NCI-H1417 treated with DMSO at 0.1 percent for 48 hours (cell line): ENCODE measurements at places on chromosomes 5 and 9.

DNA sequence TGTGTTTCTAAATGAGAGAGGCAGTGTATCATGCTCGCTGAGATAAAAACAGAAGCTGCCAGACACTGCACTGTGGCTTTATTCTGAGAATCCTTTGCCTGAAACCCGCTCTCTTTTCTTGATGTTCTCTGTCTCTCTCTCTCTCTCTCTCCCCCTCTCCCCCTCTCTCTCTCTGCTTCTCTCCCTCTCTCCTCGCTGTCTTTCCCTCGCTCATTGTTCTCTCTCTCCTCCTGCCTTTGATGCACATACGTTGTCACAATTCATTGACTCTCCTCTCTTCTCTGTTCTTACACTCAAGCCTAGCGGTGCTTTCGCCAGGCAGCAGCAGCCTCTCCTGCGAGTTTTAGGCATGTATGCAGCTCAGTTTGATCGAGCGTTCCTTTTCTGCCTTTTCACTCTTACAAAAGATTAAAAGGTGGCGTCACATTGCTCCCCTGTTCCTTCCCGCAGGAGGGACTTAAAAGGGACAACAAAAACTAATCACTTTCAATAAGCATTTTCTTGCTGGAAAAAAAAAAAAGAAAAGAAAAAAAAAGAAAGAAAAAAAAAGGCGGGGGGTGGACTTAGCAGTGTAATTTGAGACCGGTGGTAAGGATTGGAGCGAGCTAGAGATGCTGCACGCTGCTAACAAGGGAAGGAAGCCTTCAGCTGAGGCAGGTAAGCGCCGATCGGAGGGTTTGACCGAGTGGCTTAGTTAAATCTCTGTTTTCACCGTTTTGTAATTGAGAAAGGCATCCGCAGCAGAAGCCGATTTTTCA, 717.9 kb upstream of the WWC1 start:
- DNase-seq = no peak

- no peak for DNase-seq
These were observed 42.8 kb downstream of the PPP1R2B start for GRCh38 chr5:156892864-156893263.

GRCh38 chr5:38608874-38609273, 52.4 kb upstream of the LIFR start:
- no peak for DNase-seq

- no peak for DNase-seq
These were observed 176.1 kb downstream of the PCSK1 start for GRCh38 chr5:96256795-96257470.

DNA sequence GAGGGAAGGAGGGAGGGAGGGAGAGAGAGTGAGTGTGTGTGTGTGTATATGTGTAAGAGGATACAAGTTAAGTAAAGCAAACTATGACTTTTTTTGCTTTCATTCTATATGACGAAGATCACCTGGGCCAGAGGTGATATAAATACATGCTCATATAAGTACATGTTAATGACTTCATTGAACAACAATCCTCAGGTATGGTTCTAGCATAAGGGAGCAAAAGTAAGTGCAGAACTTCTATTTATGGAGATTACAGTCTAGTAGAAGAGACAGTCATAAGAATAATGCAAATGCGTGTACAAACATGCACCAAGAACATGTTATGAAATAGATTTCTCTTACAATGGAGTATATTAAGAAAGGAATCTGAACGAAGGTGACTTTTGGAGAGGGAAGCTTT, 1804.0 kb downstream of the MAT2B start:
- DNase-seq = no peak

DNA sequence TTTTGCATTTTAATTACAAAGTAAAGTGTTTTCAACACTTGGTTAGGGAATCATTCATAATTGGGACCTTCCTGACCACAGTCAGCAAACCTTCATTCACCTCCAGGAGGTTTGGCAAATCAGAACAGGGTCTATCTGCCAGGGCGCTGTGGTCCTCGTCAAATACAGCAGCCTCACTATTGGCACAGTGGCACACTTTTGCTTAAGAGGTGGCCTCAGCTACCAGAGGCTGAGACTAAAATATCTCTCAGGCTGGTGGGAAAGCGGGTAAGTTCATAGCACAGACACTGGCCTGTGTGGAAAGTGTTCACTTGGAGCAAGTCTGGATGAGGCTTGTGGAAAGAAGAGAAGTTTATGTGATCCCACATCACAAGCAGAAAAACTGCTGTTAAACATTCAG, 268.6 kb upstream of the DAPK1 start:
- DNase-seq = no peak

- peak; percentile 82 for DNase-seq
These were observed 187.0 kb downstream of the CARTPT start for GRCh38 chr5:71905834-71906711.

DNA sequence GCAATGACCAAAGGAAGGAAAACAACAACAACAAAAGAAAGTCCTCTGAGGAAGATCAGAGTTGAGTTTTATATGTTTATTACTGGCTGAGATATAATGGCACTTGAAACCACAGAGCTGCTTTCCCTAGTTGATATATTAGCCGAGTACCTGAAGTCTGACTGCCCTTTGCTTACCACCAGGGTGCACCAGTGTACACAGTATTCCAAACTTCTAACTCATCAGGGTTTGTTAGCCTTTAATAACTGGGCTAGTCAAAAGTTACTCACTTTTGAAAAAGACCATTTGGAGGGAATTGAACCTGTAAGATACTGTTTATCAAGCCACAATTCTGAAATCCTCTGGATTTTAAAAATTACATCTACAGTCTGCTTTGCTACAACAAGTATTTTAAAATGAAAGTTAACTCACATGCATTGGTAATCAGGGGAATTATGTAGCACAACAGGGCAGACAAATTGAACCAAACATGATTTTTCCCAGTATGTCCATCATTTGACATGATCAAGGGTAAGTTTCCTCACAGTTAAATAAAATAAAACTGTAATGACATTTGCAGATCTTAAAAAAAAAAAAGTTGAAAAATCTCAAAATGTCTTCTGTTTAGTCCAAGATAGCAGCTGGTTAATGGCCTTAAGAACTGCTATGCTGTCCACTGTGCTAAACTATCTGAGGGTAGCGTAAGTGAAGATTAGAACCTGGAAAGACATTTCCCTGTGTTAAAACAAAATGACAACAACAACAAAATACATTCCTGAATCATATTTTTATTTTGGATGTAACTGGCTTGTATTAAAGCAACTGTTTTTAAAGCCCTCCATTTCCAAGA, 57.3 kb upstream of the C6 start:
- DNase-seq = peak; percentile 2

DNA sequence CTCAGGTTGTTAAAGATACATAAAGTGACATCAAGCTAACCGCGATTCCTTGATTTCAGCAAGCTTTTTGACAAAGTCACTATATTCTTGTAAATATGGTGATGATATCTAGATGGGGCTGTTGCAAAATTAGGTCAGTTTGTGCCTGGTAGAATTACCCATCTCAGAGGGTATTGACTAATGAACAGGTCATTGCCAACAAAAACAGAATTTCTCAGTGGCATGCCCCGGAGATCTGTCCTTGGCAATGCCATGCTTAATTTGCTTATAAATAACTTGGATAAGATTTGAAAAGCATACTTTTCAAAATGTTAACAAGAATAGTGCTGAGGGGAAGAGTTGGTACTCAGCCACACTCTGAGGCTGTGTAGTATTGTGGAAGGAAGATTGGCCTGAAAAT, 783.3 kb upstream of the SEMA6A start:
- no peak for DNase-seq

GRCh38 chr9:125805586-125805985, 58.4 kb downstream of the PBX3 start:
- DNase-seq = no peak

GRCh38 chr9:38641985-38642864, 21.8 kb upstream of the ANKRD18A start:
- DNase-seq = no peak

DNA sequence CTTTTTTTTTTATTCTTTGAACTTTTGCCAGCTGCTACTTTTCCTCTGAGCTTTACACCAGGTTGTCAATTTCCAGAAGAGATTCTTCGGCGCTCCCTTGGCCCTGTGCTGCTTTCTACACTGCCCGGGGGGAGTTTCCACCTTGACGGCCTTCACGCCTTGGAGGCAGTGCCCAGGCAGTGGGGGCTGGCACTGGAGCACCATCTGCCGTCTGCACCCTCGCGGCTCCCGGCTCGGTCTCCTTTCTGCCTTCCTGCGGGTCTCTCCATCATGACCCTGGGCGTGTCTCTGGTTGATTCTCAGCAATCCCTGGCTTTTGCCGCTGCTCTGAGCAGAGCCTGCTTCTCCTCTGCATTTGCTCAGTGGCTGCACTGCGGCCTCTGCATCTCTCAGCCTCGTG, 2.9 kb downstream of the SLC6A18 start:
- no peak for DNase-seq

GRCh38 chr9:114777821-114778609, 27.8 kb downstream of the TNFSF15 start:
- DNase-seq = no peak

GRCh38 chr9:90552317-90552716, 90.3 kb downstream of the DIRAS2 start:
- no peak for DNase-seq

DNA sequence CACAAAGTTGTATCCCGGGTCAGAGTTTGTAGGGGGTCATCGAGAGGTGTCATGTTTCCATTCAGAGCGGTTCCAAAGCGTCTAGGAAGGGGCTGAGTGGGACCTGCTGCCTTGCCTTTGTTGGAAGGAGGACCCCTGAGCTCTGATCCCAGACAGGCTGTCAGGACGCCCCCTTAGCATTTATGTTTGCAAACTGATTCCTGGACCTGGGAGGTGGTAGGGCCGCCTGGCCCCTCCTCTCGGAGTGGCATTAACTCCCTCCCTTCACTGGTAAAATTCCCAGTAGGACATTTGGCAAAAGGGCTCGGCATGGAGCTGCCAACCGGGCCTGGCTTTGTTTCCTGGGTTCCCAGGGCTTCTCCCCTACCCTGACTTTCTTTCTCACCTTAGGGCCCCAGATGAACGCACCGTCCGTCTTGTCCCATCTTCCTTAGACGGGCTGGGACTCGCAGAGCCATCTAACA, 2.5 kb downstream of the JADE2 start:
- no peak for DNase-seq

DNA sequence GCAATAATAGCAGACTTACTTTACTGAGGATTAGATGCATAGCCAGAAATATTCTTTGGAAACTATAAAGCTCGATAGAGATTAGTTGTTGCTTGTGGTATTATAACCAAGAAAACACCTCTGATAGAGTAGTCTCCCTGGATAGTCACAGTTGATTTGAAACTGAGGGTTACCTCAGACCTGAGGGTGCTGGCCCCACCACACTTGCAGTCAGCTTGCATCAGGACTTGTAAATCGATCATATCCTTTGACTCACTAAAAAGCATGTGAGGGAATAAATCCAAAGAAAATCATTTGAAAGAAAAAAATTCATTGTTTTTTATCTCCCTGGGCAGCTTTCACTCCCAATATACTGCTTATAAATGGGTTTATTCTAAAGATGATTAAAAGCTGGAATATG, 39.4 kb downstream of the GALNT12 start:
- no peak for DNase-seq

- no peak for DNase-seq
These were observed 71.5 kb upstream of the ANXA1 start for GRCh38 chr9:73080110-73080694.

DNA sequence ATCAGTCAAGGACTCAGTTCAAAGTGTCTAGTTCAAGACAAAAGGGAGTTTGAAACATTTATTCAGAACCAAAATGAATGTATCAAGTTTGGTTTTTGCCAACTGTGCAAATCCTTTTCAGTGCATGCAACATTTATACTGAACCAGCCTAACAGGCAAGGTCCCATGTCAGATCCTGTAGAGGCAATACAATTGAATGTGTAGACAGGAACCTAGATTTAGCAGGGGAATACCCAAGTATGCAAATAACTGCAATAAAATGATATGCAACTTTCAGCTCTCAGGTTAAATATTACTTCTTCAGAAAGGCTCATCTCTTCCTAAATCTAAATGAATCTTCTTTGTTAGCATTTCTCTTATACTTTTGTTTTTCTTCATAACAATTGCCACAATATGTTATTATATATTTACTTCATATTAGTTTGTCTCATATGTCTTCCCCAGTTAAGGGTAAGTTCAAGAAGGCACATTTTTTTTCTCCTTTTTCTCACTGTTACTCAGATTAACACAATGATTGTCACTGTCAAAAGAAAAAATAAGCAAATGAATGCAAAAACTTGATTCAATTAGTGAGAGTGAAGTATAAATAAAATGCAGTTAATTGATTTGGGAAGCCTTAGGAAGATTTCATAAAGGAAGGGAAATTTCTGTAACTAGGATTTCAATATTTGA, 163.9 kb upstream of the RASA1 start:
- DNase-seq = no peak

- no peak for DNase-seq
These were observed 46.0 kb upstream of the FSTL4 start for GRCh38 chr5:133658327-133658726.

DNA sequence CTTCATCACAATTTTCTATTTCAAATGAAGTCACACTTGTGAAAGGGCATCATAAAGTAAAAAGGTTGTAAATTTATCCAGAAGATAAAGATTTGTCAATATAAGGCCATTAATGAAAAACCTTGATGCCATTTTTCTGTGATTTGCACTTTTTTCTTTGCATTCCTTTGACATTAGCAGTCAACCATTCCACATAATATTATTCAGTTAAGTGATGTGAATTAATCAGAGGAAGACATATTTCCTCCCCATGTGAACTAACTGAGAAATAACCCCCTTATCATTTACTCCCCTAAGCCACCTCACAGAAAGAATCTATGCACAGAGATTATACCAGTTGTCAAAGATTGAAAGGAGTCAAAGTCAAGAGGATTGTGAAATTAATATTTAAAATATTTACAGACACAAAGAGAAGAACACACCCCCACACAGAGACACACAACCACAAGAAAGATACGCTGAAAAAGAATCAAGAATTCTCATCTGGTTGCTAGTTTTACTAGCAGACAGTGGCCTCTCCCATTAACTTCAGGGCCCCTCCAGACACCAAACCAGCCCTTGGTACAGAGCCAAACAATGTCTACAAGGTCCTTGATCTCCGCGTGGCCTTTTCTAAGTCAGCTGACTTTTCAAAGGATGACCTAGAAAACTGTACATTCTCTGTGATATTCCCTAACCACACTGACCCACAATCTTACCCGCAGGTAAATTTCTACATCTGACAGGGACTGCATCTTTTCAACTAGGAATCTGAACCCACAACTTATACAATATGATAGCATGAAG, 29.5 kb downstream of the GNAQ start:
- no peak for DNase-seq

GRCh38 chr5:142901476-142902185, 131.5 kb downstream of the ARHGAP26 start:
- DNase-seq = no peak
